Stimulated activated CD4-positive, alpha-beta T cell treated with anti-CD3 and anti-CD28 coated beads, Interleukin-15, amount 100 ng/mL, for 48 hours (primary cell): ENCODE measurements at places on chromosomes 4 and X.

- no peak for DNase-seq
These were observed at the start of gene FGF13 for GRCh38 chrX:138711399-138712347. Gene FGF13 (minus strand): TSS chrX:138711717. CDS start chrX:138711003, 714 bp downstream.

GRCh38 chr4:40990236-40990898 is 224.0 kb downstream of the APBB2 start:
- DNase-seq: no peak

- DNase-seq: no peak
These were observed 5.4 kb upstream of the ADGRG2 start for GRCh38 chrX:19127649-19128168.

DNA sequence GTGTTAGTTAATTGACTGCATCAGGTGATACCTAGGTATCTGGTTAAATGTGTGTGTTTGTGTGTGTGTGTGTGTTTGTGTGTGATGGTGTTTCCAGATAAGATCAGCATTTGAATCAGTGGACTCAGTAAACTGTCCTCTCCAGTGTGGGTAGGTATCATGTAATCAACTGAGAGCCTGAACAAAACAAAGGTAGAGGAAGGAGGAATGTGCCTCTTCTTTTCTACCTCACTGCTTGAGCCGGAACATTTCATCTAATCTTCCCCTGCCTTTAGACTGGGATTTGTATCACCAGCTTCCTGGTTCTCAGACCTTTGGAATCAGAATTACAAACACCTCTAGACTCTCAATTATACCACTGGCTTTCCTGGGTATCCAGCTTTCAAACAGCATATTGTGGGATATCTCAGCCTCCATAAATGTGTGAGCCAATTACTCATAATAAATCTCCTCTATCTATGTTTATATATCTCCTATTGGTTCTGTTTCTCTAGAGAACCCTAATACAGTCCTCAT is 120.5 kb downstream of the TBCK start:
- DNase-seq: no peak

DNA sequence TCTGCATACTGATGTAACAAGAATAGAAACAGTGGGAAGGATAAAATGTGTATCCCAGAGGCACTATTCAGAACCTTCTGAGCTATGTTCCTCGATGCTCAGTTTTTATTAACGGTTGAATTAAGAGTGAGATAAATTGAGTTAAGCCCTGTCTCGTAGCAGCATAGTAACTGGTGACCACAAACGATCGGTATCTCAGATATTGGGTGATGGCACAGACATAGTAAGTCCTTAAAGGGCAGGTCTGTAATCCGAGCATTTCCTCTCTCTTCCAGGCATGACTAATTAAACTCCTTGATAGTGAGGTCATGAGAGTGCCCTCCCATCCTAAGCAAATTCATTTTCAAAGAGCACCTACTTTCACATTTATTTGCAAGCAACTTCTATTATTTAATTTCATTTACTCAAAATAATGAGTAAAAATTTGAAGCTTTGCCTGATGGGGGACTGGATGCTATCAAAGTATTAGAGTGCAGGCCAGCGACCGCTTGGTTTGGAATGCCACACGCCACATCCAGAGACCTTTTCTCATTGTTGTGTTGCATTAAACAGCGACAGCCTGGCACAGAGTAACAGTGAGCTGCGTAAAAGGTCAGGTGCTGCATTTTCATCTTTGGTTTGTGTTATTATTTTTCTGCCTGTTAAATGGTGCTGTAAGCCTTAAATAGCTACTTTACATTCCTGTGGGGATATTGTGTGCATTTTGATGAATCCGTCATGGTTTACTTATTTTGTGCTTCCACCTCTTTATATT is 101.9 kb downstream of the PCDH7 start:
- no peak for DNase-seq

GRCh38 chr4:163748449-163748848 is 254.0 kb downstream of the TMA16 start:
- no peak for DNase-seq

- DNase-seq: no peak
These were observed 17.9 kb downstream of the STK26 start for GRCh38 chrX:132041015-132041414.

GRCh38 chr4:41060352-41061334 is 153.7 kb downstream of the APBB2 start:
- no peak for DNase-seq

DNA sequence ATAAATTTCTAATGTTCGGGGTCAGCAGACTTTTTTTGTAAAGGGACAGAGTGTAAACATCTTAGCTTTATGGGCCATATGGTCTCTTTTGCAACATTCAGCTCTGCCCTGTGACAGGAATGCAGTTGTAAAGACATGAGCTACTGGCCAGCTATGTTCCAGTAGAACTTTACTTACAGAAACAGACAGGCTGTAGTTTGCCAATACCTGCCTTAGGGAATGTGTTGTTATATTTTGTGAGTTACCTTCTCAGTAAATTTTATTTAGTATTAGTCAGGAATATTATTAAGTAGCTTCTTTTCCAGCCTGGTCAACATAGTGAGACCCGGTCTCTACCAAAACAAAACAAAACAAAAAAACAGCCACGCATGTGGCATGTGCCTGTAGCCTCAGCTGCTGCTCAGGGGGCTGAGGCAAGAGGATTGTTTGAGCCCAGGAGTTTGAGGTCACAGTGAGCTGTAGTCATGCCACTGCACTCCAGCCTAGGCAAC is 48.7 kb downstream of the HTT start:
- no peak for DNase-seq

GRCh38 chr4:145938618-145939440 is at the start of gene ZNF827:
Gene ZNF827 (minus strand): TSS chr4:145938823. CDS start chr4:145938407, 416 bp downstream.
- peak; percentile 38 for DNase-seq

DNA sequence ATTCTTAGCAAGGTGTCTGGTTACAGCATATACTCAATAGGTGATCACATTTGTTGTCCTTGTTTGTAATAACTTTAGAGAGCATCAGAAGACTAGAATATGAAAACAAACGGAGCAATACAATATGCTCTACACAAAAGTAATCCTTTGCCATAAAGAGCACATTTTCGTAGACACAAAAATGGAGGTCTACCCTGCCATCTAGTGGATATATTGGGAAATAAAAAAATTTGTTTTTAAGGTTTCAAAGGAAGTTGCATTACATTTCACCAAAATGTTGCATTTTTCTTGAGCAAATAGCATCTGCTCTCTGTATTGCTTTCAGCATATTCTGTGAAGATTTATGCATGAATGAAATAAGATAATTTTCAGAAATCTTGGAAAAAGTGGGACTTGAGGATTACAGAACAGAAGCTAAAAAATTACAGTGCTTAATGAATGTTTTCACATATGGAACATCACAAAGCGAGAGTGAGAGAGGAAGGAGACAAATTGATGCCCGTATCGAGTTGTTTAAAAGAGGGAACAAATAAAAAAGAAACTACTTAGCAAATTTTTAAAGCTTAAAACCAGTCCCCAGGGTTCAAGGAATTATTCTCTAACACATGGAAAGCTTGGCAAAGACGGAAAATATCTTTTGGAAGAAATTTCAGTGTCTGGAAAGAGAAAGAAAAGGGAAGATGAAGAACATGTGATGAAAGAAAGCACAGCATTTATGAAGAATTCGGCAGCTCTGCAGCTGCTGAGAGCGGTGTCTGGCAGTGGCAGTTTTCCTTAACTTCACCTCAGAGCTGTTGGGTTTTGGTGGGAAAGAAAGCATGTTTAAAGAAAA is 390.1 kb downstream of the ANKRD50 start:
- DNase-seq: no peak

DNA sequence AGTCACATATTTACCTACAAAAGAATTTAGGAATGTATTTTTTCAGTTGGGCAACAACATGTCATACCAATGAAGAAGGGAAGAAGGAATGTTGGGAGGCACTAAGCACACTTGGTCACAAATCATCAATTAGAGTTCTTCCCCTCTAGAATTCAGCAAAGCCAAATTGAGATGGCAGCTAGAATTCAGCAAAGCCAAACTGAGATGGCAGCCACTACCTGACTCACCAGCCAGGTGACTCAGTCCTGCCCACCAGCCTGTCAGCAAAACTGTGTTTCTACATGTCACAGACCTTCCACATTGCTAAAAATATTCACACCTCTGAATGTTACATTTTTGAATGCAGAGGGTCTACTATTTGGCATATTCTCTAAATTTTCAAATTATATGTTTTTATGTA is 63.2 kb upstream of the NOCT start:
- DNase-seq: peak; percentile 14
